ENCODE measurements at places on chromosomes 2 and 18.

DNA sequence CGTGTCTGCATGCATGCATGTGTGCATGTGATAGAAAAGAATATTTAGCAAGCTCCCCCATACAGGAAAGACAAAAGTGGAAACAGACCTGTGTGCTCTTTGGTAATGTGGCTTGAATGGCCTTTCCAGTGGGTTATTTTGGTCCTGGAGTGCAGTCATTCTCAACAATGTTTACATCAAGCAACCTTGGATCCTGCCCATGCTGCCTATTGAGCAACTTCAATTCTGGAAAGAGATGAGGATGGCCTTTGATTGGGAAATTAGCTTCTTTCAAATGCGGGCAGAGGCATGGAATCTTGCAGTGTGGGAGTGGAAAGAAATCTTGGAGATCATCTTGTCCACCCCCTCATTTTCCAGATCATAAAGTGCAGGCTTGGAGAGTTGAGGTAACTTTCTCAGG is 87.2 kb upstream of the SMAD2 start:
- no peak for DNase-seq

- DNase-seq = no peak
Observed at GRCh38 chr2:36356298-36356989, 866 bp downstream of the CRIM1 start.

- no peak for DNase-seq
Observed at GRCh38 chr2:170743530-170744239, 26.5 kb upstream of the ERICH2 start.

DNA sequence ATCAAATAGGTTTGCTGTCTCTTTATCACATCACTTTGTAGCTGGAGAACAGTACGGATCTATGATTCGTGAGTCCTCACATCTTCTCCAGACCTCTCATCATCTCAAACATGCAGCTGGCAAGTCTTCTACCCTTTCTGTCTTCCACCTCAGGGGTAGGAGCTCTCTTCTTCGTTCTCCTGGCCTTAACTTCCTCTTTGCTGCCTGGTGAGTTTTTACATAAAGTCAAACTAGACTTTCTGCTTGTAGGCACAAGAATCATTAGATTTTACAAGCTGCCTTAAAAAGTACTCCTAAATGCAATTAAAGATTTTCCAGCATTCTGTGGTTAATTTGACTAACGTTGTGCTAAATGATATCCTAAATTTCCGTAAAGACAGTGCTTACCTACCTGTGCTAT is 43.7 kb upstream of the TANK start:
- DNase-seq = no peak

DNA sequence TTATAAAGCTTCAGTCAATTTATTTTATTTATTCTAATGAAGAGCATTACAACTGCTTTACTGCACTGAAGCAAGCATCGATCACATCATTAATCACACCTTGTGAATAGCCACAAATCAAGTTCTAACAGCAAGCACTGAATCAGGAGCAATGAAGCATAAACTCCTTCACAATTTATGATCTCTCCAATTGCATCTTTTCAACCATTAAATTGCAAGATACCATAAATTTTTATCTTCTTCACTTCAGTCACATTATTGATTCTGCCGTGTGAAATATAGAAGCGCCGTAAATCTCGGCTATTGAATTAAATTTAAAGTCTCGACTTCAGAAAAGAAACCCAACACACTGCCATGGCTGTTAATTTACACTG is 298.7 kb downstream of the CDCA7 start:
- DNase-seq = no peak

DNA sequence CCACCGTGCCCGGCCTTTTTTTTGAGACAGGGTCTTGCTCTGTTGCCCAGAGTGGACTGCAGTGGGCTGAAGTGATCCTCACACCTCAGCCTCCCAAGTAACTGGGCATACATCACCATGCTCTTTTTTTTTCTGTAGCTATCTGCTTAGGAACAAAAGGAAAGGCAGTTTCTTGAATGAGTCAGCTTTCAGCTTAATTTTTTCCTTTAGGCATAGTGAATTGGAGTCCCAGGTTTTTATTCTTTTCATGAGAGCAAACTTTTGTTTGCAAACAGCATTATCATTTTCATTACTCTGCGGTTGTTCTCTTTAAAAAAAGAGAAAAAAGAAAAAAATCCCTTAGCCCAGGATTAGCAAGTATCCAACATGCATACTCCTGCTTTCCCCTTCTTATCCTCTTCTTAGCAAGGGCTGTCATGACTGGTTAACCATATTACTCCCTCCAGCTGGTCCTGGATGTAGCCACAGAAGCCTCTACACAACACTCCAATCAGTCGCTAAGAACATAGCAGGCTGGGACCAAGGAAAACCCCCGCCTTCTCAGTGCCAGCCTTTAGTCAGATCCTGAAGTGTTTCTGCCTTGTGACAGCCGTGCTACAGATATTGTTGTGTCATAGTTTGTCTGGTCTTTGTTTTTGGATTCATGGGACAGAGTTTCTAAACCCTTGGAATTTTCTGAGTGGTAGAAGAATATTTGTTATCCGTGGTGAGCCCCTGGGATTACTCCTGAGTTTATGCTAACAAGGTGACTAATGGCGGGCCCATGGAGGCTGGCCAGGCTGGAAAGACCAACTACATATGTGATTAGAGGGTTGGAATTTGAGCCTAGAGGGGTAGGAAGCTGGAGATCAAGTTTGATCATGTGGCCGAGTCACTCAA is 23.3 kb upstream of the ST3GAL5 start:
- no peak for DNase-seq

- no peak for DNase-seq
Observed at GRCh38 chr2:238159071-238159539, 335 bp downstream of the ERFE start.

DNA sequence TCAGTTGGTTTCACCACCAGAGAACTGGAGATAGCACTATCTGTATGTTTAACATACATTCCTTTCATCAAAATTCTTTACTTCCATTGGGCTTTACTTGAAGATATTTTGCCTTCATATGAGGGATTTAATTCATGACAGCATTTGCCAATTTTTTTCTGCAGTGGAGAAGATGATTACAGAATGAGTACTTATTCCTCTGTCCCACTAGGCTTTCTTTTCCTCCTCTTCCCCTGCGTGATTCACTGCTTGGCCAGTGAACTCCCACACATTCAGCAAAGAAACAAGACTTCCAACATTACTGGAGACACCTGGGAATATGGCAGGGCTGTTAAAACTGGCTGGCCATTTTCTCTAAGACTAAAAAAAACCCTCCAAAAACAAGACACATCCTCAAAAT is 425.8 kb upstream of the KCNH7 start:
- no peak for DNase-seq

DNA sequence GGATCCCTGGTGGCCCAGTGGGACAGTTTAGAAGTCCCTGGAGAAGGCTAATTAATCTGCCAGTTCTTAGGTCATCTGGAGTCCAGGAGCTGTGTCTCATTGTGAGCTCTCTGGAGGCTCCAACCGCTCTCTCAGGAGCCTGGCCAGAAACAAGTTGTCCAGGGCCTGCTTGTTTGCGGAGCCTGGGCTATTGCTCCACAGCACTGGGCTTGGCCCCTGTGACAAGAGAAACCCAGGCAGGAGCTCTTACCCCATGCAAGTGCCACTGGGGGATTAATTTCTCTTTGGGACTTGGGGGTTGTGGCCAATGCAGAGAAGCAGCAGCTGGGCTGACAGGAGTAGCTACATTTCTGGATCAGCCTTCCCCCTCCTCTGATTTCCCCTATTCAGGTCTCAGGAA is 24.5 kb upstream of the TNP1 start:
- DNase-seq = no peak

DNA sequence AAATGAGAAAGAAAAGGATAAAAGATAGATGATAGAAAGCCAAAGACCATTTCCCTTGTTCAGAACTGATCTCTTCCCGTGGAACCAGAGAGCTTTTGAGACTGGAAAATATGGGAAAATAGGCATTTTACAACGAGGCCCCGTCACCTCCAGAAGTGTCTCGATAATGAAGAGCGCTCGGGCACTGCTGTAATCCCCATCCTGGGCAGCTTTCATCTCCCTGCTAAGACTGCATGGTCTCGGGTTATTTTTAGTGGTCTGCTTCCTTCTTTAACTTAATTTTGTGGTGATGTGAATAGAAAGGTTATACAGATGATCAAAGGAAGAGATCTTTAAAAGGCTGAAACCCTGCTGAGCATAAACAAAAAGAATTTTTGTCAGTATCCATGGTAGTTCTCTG is 176.6 kb downstream of the METTL4 start:
- DNase-seq = no peak

Data from NCI-H187 treated with DMSO at 0.1 percent for 48 hours (cell line).